ENCODE measurements at places on chromosomes 12 and 14. TPM values are rescaled to one million over a fixed set of nuclear protein-coding genes. Genes with fewer than 3 reads are reported as not detected.

Gene ALDH1L2
- total RNA-seq = 0.14 TPM

Gene MIP
- total RNA-seq = not detected

Gene KLRK1
- total RNA-seq = not detected

Gene NOS1
- total RNA-seq = not detected

Gene DAZAP2
- 105 TPM for total RNA-seq

Gene CCDC177
- total RNA-seq = 0.07 TPM

Gene C3AR1
- not detected for total RNA-seq

Gene SLC25A47
- total RNA-seq = not detected

DNA sequence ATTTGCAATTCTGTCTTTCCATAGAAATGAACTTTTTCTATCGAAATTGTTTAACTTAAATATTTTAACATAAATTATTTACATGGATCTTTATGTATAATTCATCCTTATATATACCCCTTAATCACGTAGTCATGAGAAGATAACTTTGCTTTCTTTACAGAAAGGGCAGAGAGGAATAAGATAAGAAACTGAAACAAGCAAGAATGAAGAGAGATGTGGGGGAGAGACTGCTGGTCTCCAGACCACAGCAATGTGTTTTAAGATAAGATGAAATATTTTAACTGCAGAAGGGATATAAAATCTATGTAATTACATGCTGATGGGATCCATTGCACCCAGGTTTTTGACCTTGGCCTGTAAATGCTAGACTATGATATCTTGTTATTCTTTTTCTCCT, 34.7 kb upstream of the DNM1L start:
- DNase-seq = no peak

- no peak for DNase-seq
These were observed 283.4 kb upstream of the TMTC1 start for GRCh38 chr12:30067146-30067545.

- no peak for DNase-seq
These were observed 23.7 kb downstream of the SPRING1 start for GRCh38 chr12:116714175-116714574.

DNA sequence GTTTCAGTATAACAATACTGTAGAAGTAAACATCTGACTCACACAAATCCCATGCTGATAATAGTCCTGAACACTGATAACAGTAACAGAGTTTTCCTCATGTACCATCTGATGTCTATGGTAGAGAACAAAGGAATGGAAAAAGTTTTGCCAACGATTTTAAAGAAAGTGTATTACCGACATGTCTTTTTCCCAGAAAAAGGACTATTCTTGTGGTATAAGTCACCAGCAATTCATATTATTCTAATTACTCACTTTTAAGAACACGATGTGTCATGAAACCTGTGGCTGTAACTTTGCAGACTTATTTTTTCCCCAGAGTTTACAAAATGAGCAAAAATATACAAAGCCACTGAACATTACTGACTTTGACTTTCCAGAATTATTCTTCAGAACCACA, 40.1 kb upstream of the DCN start:
- no peak for DNase-seq

GRCh38 chr14:68908803-68909202, 70.3 kb downstream of the ACTN1 start:
- DNase-seq = no peak

GRCh38 chr14:60893911-60894310, 87.0 kb downstream of the TRMT5 start:
- DNase-seq = no peak

DNA sequence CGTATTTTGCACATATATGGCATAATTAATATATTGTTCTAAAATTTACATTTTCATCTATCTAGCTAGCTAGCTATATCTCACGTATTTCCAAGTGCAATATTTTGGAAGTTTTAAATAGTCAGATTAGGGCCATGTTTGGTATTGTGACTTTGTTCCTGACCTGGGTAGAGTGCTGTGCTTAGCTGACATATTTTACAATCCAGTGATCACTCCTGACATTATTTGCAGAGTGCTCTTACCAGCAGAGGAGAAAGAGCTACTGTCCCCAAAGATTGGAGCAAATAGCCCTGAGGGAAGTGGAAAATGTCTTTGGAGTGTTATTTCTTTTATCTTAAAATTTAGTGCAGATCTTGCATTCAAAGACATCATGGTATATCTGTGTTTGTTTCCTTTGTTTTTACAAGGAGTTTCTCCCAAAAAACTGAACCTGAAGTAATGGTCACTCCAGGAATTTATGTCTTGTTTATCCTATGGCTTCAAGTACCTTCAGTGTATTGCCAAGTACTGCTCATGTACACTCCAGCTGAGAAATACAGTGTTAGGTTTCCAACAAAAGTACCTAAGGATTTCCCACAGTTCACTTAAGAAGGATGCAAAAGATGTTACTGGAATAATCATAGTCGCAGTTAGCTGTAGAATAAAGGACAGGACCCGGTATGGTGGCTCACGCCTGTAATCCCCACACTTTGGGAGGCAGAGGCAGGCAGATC, 49.4 kb upstream of the PSMA6 start:
- no peak for DNase-seq

DNA sequence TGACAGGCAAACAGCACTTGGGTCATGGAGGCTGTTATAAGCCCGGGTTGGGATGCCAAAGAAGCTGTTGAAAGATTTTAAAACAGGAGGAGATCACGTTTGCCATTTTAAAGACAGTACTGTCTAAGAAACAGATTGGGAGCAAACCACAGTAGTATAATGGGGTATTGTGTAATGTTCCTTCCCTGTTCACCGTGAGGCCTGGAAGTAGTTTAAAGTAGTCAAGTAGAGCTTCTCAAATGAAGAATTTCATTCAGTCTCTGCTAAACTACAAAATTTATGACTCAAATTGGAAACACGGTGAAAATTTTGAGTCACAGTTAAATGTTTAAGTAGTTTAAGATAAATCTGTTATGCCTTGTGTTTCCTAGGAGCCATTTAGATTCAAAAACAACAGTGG, 35.8 kb downstream of the ATP2A2 start:
- DNase-seq = peak; percentile 84

DNA sequence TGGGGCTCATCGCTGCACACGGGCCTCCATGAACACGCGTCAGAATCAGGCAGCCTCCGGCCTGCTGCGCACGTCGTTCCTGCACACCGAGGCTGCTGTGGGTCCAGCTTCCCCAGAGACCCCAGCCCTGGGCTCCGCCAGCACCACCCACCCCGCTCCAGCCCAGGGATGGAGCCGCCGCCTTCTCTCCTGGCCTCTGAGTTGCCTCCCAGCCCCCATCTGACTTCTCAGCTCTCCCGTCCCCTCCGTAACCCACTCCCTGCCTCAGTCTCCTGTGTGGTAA, 253.9 kb upstream of the SFSWAP start:
- no peak for DNase-seq

DNA sequence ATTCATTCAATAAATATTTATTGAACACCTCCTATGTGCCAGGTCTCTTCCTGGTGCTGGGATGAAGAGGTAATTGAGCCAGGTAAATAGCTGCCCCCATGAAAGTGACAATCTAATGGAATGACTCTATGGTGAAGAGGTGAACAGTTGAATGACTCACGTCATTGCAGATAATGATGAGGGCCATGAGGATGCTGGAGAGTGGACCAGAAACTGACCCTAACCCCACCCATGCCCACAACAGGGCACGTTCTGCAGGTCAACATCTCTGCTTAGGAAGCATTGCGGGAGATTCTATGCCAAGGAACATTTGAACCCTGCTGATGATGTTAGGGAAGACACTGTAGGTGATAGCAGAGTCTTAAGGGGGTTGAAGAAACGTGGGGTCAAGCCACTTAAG, 788.9 kb upstream of the TBX3 start:
- DNase-seq = no peak

DNA sequence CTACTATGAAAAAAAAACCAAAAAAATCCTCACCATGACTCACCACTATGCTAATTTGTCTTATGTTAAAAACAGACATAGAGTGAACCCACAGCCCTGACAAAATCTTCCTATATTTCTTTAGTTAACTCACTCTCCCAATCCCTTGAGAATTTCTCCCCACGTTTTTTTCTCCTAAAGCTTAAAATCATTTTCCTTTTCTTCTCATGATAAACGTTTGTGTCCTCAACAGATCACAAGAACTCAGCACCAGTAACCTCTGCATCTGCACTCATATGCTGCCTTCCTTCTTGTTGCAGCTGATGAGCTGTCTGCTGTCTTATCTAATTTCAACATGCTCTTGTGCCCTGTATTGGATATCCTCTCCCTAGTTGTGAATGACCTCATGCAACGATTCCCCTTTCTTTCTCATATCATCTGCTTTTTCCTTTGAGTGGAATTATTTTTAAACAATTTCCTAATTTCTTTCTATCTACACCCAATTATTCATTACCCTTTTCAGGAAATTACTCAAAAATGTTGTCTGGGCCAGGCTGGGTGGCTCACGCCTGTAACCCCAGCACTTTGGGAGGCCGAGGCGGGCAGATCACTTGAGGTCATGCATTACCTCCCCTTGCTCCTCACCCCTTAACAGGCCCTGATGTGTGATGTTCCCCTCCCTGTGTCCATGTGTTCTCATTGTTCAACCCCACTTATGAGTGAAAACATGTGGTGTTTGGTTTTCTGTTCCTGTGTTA, 427.5 kb upstream of the MGAT4C start:
- DNase-seq = no peak

DNA sequence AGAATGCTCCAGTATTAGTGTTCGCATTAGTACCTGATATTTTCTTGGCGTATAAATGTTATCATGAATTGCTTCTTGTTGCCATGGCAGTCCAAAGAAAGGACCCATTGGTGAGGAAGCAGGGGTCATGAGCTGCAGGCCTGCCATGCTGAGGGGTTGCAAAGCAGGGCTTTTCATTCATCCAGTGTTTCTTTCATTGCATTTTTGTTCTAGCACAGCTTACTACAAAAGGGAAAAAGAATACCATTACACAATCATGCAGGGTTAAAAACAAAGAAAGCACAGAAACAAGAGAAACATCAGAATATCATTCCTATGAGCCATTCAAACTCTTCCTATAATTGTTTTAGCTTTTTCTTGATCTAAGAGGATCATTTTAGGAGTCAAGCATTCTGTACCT, 24.0 kb downstream of the DICER1 start:
- DNase-seq = no peak

- no peak for DNase-seq
These were observed 31.7 kb upstream of the CERS5 start for GRCh38 chr12:50198829-50199228.

DNA sequence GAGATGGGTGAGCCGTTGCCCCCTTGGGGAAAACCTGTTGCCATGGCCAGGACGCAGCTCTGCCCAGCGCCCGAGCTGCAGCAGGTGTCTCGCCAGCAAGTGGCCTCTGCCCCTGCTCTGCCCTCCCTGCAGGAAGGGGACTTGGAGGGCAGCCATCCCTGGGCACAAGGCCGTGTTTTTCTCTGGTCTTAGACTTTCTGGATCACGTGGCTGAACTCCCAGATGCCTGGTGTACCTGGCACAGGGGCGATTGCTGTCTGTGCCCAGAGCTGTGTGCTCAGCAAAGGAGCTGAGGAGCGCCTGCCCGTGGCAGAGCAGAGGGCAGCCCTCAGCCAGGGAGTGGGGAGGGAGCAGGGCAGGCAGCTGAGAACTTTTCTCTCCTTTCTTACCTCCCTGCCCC, 38.0 kb downstream of the TMEM63C start:
- DNase-seq = no peak

DNA sequence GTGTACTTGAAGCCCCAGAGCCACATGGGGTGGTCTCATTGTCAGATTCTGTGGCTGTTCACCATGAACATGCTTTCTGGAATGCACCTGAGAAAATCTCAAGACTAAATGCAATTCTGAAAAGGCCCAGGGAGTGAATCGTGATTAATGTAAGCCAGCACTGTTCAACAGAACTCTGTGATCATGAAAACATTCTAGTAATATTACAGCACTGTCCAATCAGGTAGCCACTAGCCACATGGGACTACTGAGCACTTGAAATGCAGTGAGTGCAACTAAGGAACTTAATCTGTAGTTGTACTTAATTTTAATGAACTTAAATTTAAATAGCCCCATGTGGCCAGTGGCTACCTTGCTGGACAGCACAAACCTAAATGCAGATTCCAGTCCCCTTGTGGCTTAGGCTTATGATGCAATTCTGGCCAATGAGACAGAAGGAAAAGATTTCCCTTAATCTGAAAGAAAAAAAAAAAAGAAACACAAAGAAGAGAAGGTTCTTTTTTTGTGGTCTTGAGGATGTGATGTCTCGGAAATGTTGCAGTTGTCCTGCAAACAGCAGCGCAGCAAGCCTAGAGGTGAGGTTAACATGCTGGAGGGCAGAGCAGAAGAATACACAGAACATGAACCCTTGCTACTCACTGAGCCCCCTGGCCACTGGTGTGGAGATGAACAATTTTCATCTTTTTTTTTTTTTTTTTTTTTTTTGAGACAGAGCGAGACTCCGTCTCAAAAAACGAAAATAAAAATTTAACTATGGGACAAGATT, 48.2 kb downstream of the SPPL3 start:
- DNase-seq = no peak

DNA sequence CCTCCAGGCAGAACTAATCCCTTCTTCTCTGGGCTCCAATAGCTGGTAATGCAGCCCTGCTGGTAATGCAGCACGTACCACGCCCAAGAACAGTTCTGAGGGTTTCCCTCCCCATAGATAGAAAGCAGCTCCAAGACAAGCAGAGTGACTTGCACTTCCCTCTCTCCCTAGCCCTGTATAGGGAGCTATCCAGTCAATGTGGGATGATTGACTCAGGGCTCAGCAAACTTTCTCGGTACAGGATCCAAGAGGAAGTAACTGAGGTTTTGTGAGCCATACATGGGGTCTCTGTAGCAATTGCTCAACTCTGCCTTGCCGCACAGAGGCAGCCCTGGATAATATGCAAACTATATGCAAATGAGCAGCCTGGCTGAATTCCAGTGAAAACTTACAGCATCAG, 15.5 kb upstream of the FKBP4 start:
- no peak for DNase-seq

- DNase-seq = no peak
These were observed 409.1 kb downstream of the NPAS3 start for GRCh38 chr14:33347796-33348195.

- DNase-seq = no peak
These were observed 516.9 kb downstream of the LRFN5 start for GRCh38 chr14:42123526-42123925.

GRCh38 chr14:25150934-25151790, 101.2 kb upstream of the STXBP6 start:
- DNase-seq = peak; percentile 76

GRCh38 chr14:22386924-22387775, 201.9 kb downstream of the DAD1 start:
- DNase-seq = peak; percentile 88

DNA sequence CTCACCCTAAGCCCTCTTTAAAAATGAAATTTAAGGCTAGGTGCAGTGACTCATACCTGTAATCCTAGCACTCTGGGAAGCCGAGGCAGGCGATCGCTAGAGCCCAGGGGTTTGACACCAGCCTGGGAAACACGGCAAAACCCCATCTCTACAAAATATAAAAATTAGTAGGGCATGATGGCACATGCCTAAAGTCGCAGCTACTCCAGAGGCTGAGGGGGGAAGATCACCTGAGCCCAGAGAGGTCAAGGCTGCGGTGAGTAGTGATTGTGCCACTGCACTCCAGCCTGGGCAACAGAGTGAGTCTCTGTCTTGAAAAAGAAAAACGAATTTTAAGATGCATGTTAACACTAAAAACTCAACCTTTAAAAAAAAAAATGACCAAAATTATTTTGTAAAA, 12.7 kb downstream of the GNPNAT1 start:
- no peak for DNase-seq

GRCh38 chr14:21575661-21576060, 4.2 kb downstream of the OR10G3 start:
- DNase-seq = no peak

Data from cardiac muscle cell (in vitro differentiated cells and primary cell).